ENCODE measurements at places on chromosomes 3 and 15. TPM values are rescaled to one million over a fixed set of nuclear protein-coding genes. Genes with fewer than 3 reads are reported as not detected.

GRCh38 chr3:16299746-16300145 is 34.7 kb downstream of the OXNAD1 start:
- H3K4me1 ChIP-seq, result peaks cover 2% of the 10 kb centered on the region
- peaks cover 6% of the 10 kb centered on the region for H3K36me3 ChIP-seq
- no peaks in the 10 kb centered on the region for H3K27me3 ChIP-seq
- no peak for DNase-seq
- H3K4me3 ChIP-seq, result no peak overlapping the region

- DNase-seq, result no peak
- peak overlapping the region; percentile 36 for H3K4me3 ChIP-seq
- no peaks in the 10 kb centered on the region for H3K36me3 ChIP-seq
- peaks cover 4% of the 10 kb centered on the region for H3K4me1 ChIP-seq
- H3K27ac ChIP-seq, result no peak overlapping the region
Measured at GRCh38 chr15:52112203-52112750, 298 bp downstream of the BCL2L10 start.

- no peak overlapping the region for H3K27ac ChIP-seq
- H3K4me3 ChIP-seq, result no peak overlapping the region
- peak; percentile 86 for DNase-seq
- H3K36me3 ChIP-seq, result no peaks in the 10 kb centered on the region
- H3K4me1 ChIP-seq, result peaks cover 14% of the 10 kb centered on the region
Measured at GRCh38 chr15:89820666-89821611, 6.3 kb upstream of the ANPEP start.

DNA sequence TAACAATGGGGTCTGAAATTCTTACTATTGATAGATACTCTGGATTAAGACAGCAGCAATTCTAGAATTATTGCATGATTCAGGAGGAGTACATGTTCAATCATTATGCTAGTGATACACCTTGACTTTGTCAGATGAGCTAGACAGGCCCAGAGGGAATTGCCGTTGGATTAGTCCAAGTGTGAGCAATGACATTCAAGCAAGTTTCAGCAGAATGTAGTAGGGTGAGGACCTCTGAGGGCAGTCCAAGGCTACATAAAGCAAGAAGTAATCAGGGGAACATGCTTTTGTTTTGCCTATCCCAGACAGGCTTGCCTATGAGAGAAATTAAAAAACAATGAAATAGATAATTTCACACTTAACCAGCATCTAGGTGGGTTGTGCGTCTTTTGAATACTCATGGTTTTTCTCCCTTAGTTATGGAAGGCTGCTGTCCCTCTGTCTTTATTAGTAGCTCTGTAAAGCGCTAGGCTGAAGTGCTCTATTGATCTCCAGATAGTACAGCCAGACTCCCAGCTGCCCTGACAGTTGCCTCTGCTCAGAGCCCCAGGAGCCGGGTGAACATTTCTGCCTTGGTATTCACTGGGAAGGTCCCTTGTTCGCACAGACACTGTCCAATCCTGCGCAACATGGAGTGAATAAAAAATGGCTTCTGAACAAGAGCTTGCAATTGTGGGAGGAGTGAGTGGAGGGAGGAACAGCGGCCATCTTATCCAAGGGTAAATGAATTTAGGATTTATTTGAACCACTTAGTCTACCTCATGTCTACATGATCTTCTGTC is 316.6 kb upstream of the ONECUT1 start:
- no peaks in the 10 kb centered on the region for H3K4me1 ChIP-seq
- no peaks in the 10 kb centered on the region for H3K27me3 ChIP-seq
- H3K36me3 ChIP-seq, result no peaks in the 10 kb centered on the region
- H3K4me3 ChIP-seq, result no peak overlapping the region

The ROBO2 gene
- polyA plus RNA-seq, result 7.4 TPM

GRCh38 chr15:75198560-75199356 is 2.9 kb upstream of the C15orf39 start:
- H3K27ac ChIP-seq, result no peak overlapping the region
- peaks cover 15% of the 10 kb centered on the region for H3K4me1 ChIP-seq
- no peak overlapping the region for H3K4me3 ChIP-seq
- peak; percentile 49 for DNase-seq
- H3K27me3 ChIP-seq, result peaks cover 35% of the 10 kb centered on the region
- H3K36me3 ChIP-seq, result no peaks in the 10 kb centered on the region

DNA sequence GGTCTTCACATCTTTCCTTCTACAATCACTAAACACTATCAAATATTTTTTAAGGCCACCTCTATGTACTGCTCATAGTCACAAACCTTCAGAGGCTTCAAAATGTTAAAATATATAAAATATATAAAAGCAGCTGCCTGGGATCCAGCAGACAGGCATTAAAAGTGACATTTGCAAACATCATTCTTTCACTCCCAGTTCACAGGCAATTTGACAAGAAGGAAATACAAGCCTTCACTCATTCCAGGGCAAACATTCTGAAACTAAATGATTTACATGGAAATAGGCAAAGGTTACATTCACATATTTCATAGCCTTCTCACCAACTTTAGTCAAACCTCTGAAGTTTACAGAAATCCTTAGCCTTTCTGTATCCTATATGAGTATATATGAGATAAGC is 266.3 kb downstream of the TBL1XR1 start:
- H3K36me3 ChIP-seq, result no peaks in the 10 kb centered on the region
- no peak for DNase-seq
- H3K27ac ChIP-seq, result no peak overlapping the region
- peaks cover 2% of the 10 kb centered on the region for H3K27me3 ChIP-seq
- no peak overlapping the region for H3K4me3 ChIP-seq
- no peaks in the 10 kb centered on the region for H3K4me1 ChIP-seq

- no peak overlapping the region for H3K27ac ChIP-seq
- H3K4me3 ChIP-seq, result no peak overlapping the region
- H3K36me3 ChIP-seq, result no peaks in the 10 kb centered on the region
- no peaks in the 10 kb centered on the region for H3K4me1 ChIP-seq
- no peaks in the 10 kb centered on the region for H3K27me3 ChIP-seq
Measured at GRCh38 chr3:180085122-180085710, 48.5 kb upstream of the PEX5L start.

The HPS3 gene
- polyA plus RNA-seq, result 12.8 TPM

DNA sequence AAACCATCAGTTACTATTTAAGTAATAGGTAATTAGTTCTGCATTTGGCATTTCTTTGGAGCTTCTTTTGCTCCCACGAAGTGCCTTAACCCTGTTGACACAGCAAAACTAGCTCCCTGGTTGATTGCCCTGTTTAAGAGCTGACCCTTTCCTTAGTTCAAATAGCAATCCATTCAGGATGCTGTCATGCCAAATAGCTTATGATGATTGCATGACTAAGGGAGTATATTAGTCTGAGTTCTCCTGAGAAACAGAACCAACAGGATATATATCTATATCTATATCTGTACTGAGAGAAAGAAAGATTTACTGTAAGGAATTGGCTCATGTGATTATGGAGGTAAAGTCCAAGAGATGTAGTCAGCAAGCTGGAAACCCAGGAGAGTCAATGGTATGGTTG is 50.3 kb upstream of the SPRED1 start:
- peak; percentile 10 for DNase-seq
- no peaks in the 10 kb centered on the region for H3K36me3 ChIP-seq
- no peak overlapping the region for H3K4me3 ChIP-seq
- H3K27ac ChIP-seq, result no peak overlapping the region
- no peaks in the 10 kb centered on the region for H3K4me1 ChIP-seq
- H3K27me3 ChIP-seq, result peaks cover 12% of the 10 kb centered on the region

The KLHL40 gene
- polyA plus RNA-seq, result not detected
